GOT3 (cell line): ENCODE measurements at places on chromosomes 4 and X.

DNA sequence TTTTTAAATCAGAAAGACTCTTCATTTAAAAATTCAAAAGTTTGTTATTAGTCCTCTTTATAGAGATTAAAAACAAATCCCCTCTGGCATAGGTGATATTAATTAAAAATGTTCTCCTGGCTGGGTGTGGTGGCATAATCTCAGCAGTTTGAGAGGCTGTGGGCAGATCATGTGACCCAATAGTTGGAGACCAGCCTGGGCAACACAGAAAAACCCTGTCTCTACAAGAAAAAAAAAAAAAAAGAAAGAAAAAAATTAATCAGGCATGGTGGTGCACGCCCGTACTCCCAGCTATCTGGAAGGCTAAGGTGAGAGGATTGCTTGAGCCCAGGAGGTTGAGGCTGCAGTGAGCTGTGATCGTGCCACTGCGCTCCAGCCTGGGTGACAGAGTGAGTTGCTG, 38.9 kb downstream of the RASGEF1B start:
- no peak for DNase-seq

DNA sequence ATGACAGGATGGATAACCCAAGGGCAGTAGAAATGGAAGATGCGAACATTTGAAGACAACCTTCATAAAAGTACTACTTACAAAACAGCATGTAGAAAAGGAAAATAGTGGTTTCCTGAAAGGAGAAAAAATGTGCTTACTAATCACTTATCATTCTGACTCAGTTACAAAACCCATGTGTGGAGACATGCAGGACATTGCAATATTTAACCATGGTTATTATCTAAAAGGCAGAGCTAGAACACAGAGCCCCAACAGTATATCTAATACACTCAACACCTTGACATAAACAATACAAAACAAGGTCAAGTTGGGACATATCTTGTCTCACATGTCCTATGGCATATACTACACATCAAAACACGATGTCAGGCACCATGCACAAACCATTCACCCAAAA, 55.9 kb downstream of the EIF4E start:
- DNase-seq = no peak

DNA sequence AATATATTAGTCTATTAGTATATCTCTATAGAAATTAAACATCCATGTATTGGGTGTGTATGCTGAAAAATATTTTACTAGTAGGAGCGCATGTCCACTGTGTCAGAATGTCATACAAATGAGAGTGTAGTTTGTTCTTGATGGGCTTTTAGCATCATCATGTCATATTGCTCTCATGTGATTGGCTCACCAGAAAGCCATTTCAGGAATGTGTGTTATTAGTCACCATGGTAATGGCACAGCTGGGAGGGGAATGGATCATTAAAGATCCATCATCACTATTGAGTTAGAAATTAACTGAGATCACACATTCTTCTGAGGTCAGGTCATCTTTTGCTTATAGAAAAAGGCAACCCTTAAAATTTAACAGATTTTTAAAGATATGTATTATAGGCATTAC, 77.3 kb downstream of the PHEX start:
- no peak for DNase-seq

DNA sequence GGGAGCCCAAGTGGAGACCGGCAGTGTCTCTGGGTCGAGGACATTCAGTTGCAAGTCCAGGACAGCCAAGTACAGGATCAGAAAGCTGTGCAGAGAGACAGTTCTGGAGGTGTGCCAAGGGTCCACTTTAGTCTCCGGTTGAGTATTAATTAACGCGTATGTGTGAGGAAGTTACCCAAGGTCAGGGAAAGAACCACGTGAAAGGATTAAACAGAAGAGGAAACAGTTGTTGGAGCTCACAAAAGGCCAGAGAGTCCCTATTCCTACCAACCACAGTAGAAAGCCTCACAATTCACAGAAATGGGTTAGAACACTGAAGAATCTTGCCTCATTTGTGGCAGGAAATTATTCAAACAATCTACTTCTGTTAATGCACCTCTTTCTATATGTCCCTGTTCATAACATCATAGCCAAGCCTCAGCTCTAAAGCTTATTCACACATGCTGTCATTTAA, 17.9 kb upstream of the NSUN7 start:
- DNase-seq = no peak

- no peak for DNase-seq
Observed at GRCh38 chrX:36573720-36574119, 434.4 kb upstream of the FAM47C start.

- no peak for DNase-seq
Observed at GRCh38 chrX:40154853-40155588, 57.3 kb upstream of the BCOR start.

DNA sequence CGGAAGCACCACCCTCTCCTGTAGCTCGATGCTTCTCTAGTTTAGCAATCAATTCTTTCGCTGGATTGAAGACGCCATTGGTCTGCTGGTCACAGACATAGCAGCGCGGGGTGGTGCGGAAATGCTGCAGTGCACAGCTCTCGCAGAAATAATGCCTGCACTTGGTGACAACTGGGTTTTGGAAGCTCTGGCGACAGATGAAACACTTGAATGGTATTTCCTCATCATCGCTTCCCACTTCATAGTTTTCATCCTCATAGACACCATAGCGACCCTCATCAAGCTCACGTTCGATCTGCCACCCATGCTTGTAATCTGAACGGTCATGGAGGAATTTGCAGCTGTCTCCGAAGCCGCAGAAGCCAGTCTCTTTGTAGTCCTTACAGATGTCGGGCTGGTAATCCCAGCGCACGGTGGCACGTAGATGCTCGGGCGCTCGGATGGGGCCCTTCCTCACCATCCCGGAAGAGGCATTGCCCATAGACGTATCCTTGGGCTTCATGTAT, 854 bp downstream of the RNF113A start:
- no peak for DNase-seq

DNA sequence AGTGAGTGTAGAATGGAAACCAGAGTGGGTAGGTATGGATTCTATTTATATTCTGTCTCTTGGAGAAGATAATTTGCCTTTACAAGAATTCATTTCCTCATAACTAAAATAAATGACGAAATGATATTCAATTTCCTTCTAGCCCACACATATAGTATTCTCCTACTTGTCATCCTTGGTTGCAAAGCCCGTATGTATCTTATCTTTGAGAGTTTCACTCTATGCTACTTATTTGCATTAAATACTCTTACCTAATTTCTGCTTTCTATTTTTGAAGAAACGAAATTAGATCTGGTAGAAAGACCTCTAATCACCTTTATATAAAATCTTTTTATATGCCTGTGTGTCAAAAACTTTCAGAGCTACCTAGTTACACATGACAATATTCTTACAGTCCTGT, 457.7 kb downstream of the NKX6-1 start:
- no peak for DNase-seq

DNA sequence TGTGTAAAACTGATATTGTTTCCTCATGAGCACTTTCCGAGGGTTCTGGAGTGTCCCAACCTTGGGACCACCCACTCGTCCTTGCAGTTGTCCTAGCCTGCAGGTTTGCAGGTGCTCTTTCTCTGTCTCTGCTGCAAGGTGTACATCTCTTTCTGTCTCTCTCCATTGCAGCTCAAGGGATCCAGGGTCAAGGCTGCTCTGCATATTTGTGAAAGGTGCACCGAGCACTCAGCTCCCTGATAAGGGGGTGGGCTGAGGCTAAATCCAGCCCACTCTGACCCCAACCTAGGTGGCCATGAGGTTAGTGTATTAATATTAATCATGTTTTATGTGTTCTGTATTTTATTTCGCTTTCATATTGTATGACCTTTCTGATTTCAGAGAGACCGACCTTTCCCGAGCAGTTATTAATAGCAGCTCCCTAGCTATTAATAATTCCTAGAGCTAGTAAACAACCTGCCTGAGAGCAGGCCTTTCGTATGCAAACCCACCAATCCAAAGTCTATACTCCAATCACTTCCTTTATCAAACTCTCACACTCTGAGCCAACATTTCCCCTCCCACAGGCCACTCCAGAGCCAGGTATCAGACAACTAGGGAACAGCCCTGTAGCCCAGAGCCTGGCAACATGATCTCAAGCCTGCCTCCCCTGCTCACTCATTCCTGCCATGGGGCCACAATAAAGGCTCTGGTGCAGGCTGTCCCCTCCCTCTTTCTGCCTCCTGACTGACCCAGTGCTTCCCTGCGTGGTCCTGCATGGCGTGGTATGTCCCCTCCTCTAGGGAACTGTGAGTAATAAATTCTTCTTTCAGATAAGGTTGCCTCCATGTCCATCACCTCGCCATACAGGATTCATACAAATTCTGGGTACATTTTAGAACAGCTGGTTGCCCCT, 73.9 kb downstream of the SLC2A9 start:
- DNase-seq = no peak

- no peak for DNase-seq
Observed at GRCh38 chr4:152257601-152258066, 278.3 kb downstream of the FBXW7 start.

DNA sequence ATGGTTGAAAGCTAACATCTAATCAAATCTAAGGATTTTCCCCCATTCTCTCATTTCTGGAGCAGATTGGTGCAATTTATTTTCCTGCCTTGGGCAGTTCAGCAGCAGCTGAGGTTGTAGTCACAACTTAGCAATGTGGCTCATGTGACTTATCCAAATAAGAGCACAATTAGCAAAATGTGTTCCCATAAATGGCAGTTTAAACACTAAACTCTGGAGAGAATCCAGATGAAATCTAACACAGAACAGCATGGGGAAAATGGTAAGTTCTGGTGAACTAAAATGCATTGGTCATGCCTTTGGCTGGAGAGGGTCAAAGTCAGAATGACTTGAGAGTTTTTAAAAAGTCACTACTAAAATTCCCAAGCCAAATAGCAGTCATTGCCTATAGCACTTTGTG, 422.6 kb upstream of the DIPK2B start:
- DNase-seq = no peak

GRCh38 chrX:97306771-97307470, 423.2 kb downstream of the RPA4 start:
- DNase-seq = no peak

GRCh38 chr4:96879527-96879926, 1039.6 kb downstream of the PDHA2 start:
- no peak for DNase-seq

DNA sequence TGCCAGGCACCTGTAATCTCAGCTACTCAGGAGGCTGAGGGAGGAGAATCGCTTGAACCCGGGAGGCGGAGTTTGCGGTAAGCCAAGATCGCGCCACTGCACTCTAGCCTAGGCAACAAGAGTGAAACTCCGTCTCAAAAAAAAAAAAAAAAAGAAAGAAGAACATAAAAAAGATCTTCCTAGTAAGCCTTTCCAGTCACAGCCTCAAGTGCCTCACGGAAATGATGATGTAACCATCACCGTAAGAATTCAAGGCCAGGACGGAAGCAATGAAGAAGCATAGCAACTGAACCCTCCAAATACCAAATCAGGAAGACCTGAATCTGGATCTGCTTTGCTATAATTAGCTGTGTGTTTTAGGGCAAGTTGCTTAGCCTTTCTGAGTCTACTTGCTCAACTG, 28.8 kb downstream of the RBM47 start:
- no peak for DNase-seq

GRCh38 chr4:47049347-47049746, 18.0 kb downstream of the GABRB1 start:
- no peak for DNase-seq

- no peak for DNase-seq
Observed at GRCh38 chr4:36292556-36293188, 11.3 kb downstream of the DTHD1 start.

DNA sequence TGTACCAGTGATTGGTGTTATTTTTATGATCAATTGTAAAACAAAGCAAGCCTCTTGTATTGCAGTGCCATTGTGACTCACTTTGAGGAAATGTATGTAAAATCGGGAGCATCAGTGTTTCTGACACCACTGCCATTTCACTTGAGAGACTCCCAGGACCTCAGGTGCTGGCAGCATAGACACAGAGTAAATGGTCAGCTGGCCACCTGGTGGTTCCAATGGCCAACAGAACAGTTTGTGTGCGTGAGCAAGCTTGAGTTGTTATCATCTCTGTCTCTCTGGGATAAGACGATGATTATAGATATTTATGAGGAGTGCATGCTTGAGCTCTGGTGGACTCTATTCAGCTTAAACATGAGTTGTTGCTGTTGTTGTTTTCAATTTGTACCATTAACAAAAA, 356.6 kb downstream of the GUCY2F start:
- DNase-seq = no peak
